ENCODE measurements at places on chromosomes 1 and 21.

DNA sequence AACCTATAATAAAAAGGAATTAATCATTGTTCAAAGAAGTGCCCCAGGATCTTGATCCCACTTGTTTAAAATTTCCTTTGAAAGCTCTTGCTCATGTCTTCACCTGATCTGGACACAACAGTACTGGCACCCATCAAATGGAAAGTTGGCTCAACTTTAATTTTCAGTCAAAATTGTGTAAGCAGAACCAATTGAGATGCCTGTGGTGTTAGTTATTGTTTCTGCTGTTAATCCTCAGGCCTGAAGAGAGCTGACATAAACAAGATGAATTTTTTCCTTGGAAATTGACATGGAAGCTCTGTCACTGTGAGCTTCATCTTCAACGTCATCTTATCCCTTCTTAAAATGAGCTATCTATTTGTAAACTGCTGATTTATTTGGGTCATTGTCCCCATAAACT lies 88.3 kb upstream of the TNFSF4 start:
- no peak for DNase-seq

- peak; percentile 79 for DNase-seq
These were observed 56.9 kb downstream of the CLSTN1 start for GRCh38 chr1:9766759-9767442.

GRCh38 chr1:35629051-35629450 lies 12.3 kb downstream of the PSMB2 start:
- DNase-seq: no peak

GRCh38 chr1:219042769-219043168 lies 130.9 kb upstream of the LYPLAL1 start:
- DNase-seq: no peak

- DNase-seq: no peak
These were observed 298.6 kb upstream of the ST6GALNAC5 start for GRCh38 chr1:76568573-76569238.

DNA sequence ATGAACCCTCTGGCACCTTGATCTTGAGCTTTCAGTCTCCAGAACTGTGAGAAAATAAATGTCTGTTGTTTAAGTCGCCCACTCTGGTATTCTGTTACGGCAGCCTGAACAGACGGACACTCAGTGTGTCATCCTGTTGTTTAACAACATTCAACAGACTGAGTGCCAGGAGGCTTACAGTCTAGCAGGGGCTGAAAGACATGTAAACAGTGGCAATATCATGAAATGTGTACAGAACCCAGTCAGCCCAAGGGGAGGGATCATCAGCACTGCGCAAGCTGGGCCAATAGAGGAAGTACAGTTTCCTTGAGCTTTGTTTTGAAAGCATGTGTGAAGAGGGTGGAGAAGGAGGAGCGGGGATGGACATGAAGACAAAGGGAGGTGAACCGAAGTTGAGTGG lies 13.6 kb downstream of the DIP2A start:
- no peak for DNase-seq

GRCh38 chr1:154944401-154945159 lies 8.1 kb upstream of the PMVK start:
- DNase-seq: no peak

GRCh38 chr1:59151860-59152259 lies 145.0 kb upstream of the FGGY start:
- no peak for DNase-seq

- DNase-seq: no peak
These were observed 14.9 kb downstream of the TRMT13 start for GRCh38 chr1:100147875-100148274.

DNA sequence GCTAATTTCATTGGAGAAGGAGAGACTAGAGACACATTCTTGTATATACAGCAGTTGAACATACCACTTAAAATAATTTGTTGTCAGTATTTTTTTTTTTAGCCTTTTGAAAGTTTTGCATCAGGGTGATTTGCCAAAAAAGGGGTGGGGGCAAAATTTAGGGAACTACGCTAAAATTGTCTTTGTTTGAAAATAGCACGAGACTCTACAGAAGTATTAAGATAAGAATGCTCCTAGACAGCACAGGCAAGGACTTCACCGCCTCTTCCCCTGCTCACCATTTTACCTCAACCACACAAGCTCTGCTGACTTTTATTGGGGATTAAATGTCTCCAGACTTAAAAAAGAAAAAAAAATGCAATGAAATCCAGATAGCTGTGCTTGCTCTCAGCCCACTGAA lies 236.1 kb upstream of the USP25 start:
- no peak for DNase-seq

GRCh38 chr1:245686006-245686405 lies 531.2 kb downstream of the KIF26B start:
- DNase-seq: no peak

DNA sequence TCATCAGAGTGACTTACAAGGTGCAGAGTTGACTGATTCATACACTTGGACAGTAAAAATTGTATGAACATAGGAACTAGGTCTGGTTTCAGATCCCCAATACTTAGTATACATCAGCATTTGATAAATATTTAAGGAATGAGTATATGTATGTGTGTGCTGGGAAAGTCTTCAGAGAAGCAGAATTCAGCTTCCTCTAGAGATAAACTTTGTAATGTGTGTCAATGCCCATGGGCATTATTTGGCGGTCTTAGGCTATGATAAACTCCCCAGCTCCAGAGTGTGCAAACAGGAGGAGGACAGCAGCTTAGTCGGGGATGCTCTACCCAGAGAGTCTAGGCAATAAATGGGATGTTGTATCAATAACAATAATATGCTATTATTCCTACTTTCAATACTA lies 2.9 kb upstream of the CAMK1G start:
- DNase-seq: no peak

GRCh38 chr1:231206856-231207255 lies 34.2 kb upstream of the GNPAT start:
- no peak for DNase-seq

DNA sequence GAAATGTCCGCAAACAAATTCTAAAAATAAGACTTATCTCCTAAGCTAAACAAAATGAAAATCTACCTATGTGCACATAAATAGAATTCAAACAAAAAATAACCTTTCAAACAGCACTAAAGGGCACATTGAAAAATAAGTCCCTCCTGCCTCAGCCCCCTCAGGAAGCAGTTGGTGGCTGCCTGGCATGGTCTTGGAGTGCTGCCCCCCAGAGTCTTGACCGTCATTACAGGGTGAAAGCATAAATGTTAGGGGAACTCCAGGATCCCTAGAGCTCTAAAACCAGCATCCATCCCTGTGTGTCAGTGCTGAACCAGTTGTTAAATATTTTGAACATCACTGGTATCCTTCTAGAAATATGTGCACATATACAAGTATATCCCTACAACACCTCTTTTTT lies 6.5 kb upstream of the NPL start:
- no peak for DNase-seq

All from T1000 (cell line).